ENCODE measurements at places on chromosomes 1 and 21.
A peak's percentile ranks its signal among the peaks of the same experiment; 100 is the strongest.

GRCh38 chr1:171379846-171380245 lies 65.9 kb downstream of the FMO4 start:
- DNase-seq: no peak

DNA sequence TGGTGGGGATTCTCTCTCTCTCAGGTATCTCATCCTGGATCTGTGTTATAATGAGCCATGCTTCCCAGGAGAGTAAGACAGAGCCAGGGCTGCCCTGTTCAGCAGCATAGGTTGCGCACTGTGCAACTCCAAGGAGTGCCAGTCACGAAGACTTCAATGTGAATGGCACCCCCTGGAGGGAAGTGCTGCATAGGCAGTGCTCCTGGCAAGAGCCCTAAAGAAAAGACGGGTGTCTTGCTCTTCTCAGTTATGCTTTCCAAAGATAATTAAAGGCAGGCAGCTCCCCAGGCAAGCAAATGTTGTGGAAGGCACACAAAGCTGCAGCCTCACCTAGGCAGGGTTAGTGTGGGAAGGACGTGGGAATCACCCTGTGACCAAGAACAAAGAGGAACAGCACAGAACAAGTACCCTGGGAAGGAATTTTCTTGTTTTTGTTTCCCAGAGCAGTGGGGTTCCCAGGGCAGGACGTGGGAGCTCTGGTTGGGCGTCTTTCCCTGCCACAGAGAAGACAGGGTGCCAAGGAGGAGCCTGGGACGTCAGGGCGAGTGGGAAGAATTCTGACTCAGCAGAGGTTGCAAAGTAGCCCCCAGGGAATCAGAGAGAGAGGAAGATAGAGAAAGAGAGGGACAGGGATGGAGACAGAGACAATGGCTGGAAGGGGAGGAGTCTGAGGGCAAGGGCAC lies 120.9 kb downstream of the KCNN3 start:
- DNase-seq: no peak

DNA sequence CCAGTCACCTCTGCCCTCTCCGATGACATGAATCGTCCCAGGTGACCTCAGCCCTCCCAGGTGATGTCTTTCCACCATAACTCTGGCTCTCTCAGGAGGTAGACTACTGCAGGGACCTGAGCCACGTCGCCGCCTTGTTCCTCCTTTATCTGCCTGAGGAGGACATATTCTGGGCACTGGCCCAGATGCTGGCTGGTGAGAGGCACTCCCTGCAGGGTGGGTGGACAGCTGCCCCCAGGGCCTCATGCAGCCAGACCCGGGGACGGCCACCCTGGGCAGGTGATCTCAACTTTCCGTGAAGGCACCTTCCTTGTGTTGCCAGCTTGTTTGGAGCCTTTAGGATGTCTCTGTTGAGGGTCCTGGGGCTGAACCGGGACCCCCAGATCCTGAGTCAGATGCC lies 13.9 kb upstream of the ZBTB17 start:
- no peak for DNase-seq

DNA sequence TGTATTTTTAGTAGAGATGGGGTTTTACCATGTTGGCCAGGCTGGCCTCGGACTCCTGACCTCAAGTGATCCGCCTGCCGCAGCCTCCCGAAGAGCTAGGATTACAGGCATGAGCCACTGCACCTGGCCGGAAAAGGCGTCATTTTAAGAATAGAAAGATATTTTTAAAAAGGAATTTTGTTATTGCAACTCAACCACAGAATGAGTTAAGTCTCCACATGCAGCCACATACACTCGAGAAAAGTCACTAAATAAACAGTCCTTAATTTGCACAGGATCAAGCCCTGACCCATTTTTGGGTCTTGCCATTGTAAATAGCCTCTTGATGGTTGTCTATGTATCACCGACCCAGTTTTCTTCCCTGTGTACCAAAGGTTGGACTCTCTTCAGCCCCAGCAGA lies 85.5 kb downstream of the FBXO2 start:
- no peak for DNase-seq

DNA sequence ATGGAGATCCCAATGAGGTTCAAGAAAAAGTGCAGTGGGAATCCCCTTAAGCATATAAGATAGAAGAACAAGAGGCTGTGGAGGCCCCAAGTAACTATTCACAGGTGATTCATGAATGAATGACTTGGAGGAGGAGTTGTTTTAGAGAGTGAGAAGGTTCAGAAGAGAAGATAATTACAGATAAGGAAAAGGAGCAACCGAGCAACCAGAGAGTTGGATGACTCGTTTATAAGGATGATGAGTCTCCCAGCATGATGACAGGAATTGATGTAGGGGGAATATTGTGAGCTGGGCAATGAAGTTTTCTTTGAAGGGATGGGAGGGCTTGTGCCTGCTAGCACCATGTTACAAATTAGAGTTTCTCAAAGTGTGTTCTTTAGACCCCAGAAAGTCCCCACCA lies 9.8 kb downstream of the C8A start:
- DNase-seq: no peak

- DNase-seq: no peak
Measured at GRCh38 chr21:44271558-44272283, 10.0 kb upstream of the DNMT3L start.

DNA sequence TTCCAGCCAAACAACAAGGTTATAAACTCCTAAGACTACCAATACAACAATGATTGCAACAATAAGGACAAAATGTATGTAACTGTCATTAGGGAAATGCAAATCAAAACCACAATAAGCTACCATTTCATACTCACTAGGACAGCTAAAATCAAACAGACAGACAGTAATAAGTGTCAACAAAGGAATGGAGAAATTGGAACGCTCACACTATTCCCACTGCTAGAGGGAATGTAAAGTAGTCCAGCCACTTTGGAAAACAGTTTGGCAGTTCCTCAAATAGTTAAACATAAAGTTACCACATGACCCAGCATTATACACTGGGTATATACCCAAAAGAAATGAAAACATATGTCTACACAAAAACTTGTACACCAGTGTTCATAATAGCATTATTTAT lies 9.3 kb downstream of the PRKAB2 start:
- no peak for DNase-seq

- no peak for DNase-seq
Measured at GRCh38 chr21:45644041-45644906, 749 bp downstream of the PCBP3 start.

- DNase-seq: no peak
Measured at GRCh38 chr1:44242746-44243145, 29.5 kb downstream of the DMAP1 start.

DNA sequence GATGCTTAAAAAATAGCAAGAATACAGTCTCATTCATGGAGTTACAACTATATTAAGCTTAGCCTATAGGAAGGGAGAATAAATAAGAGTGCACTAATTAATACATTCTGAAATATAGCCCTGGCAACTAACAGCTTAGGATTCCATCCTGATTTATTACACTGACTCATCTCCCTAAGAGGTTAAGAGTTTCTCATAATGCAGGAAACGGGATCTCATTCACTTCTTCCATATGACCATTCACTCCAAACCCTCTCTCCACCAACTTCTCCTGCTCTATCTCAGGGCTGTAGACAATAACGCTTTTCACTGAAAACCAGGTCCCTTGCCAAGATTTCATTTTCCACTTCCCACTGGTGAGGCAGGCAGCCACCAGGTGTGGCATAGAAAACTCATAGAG lies 168.5 kb upstream of the PLD5 start:
- DNase-seq: no peak

- no peak for DNase-seq
Measured at GRCh38 chr1:4655674-4656532, 1.5 kb downstream of the AJAP1 start.

- DNase-seq: no peak
Measured at GRCh38 chr21:45169001-45169400, 94.6 kb downstream of the ADARB1 start.

DNA sequence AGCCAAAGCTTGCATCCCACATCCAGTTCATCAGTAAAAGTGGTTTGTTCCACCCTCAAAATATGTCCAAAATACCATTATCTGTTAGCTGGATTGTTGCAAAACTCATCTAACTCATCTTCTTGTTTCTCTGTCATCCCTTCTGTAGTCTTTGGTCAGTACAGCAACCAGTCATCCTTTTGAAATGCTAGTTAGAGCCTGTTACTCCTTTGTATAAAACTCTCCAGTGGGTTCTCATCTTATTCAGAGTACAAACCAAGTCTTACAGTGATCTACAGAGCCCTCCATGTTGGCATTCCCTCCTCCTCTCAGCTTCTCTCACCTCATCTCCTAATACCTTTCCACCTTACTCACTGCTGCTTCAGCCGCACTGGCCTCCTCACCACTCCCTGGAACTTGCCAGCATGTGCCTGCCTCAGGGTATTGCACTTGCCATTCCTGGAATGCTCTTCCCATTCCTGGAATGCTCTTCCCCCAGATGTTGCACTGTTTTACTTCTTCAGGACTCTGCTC lies 70.6 kb downstream of the LAMC1 start:
- DNase-seq: no peak

GRCh38 chr1:40630488-40631223 lies 34.8 kb downstream of the RIMS3 start:
- no peak for DNase-seq

- DNase-seq: no peak
Measured at GRCh38 chr1:216388558-216388957, 34.7 kb downstream of the USH2A start.

DNA sequence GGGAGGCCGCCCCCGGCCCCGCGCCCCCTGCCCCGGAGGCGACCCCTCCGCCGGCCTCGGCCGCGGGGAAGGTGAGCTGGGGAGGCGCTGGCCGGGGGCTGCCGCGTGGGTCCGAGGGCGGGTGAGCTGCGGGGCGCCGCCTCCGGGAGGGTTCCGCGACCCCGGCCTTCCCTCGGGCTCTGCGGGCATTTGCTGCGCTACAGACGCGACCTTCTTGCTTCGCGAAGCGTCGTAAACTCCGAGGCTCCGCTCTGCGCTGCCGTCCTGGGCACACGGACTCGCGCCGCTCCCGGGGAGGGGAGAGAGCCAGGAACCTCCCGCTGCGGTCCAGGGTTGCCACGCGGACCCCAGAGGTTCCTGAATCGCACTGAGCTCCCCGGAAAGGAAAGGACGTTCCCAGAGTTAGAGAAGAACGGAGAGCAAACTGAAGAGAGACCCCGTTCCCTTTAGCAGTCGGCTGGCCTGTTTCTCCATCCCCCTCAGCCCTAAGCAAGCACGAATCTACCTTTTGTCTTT lies 345 bp downstream of the SLX9 start:
- DNase-seq: no peak

DNA sequence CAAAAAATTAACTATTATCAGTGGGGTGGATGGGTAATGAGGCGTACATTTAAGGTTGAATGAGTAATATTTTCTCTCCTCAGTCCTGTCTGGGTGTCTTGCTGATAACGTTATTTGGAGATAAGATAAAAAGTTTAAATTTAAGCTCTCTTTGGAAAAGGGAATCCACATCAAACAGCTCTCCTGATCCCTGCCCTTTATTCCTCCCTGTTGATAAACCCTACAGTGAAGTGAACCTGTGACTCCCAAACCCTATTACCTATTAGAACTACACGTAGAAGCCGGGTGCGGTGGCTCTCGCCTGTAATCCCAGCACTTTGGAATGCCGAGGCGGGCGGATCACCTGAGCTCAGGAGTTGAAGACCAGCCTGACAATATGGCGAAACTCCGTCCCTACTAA lies 9.9 kb upstream of the GPR161 start:
- DNase-seq: no peak

DNA sequence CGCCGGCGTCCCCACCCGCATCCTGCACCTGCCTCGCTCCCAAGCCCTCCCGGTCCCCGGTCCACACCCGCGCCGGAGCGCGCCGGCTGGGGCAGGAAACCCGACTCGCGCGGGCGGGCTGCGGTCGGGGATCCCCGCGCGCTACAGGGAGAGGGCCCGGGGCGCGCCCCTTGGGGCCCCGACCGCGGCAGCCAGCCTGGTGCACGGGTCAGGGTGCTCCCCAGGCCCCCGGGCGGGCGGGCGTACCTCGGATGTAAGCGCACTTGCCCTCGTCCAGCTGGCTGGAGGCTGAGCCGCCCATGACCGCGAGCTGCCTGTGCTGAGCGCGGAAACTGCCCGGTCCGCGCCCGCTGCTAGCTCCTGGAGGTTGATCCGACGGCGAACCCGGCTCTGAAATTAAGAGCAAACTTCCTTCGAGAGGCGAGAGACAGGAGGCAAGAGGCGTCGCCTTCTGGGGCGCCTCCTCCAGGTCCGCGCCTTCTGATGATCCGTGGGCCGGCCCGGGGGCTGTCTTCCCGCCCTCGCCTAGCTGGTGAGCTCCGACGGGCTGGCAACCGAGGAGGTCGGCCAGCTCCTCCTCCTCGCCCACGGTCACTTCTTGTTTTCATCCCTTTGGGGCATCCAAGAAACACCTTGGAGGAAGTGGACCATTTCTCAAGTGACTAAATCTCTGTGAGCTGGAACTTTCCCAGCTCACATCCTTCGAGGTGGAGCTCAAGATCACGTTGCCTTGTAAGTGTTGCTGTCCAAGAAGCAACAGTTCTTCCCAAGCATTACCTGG lies at the start of gene NIBAN1:
Gene NIBAN1, minus strand, starts transcription at position 453 of the 781 bp plus-strand sequence. Its CDS starts 152 bp downstream, at position 301.
- peak; percentile 50 for DNase-seq

- no peak for DNase-seq
Measured at GRCh38 chr1:15246960-15247614, at the start of gene FHAD1. FHAD1 (plus strand) TSS chr1:15247223; CDS start chr1:15251785, 4,562 bp downstream.

DNA sequence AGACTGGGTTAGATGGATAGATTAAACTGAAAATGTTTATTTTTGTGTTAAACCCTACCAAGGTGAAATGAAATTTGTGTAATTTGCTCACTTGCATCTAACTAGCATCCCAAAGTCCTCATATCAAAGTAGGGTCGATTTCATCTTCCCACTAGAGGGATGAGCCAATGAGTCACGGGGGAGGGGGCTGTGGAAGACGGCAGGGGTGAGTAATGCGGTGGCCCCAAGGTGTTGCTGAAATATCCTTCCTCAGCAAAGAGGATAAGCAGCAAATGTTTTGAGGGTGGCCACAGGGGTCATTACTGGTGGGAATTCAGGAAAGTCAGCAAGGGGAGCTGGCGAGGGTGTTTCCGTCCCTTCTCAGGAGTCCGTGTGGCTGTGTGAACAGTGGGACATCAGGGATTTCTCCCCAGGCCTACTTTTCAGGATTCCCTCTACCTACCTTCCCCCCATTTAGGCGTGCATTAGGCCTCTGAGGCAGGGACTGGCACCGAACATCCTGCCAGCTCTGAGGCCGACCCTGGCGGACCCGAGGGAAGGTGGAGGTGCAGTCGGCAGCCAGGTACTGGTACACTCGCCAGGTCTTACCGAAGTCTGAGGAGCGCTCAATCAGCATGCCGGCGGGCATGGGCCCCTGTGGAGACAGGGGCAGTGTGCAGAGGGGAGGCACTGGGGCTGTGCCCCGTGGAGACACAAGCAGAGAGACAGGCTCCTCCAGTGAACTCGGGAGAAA lies 18.1 kb downstream of the LAMB3 start:
- DNase-seq: no peak

DNA sequence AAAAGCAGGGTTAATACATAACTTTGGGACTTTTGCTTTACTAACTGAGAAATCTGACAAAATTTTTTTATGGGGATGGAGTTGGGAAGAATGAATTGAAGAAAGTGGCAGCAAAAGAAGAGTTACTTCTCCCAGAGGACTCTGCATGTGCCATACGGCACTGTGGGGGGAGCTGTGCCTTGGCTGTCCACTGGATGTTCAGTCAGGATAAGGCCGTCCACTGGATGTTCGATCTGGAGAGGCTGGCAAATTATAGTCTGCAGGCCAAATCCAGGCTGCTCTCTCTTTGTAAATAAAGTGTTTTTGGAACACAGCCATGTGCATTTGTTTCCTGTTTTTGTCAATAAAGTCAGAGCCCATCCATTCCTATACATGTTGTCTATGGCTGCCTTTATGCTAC lies 4.5 kb upstream of the MAP3K7CL start:
- no peak for DNase-seq

All from effector CD4-positive, alpha-beta T cell (primary cell).